Urothelium cell line (cell line): ENCODE measurements at places on chromosomes 3 and 15.

- no peak for DNase-seq
Measured at GRCh38 chr3:46484911-46485778, 12.6 kb upstream of the RTP3 start.

DNA sequence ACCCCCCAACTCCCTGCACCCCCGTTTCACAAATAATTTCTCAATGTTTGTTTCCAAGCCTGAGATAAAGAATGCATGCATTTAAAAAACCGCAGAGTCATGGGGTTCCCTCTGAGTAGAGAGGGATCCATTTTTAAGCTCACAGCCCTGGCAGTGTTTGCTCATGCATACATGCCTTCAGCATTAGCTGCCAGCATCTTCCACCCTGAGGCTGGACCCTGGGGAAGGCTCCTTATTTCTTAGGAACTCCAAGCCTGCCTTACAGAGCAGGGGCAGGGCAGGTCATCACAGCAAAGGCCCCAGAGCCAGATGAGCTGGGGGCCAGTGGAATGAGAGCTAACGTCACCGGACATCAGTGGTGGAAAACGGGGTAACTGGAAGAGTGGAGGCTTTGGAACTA is 31.3 kb downstream of the TLE3 start:
- no peak for DNase-seq

- DNase-seq, result no peak
Measured at GRCh38 chr3:117035745-117036144, 326.2 kb downstream of the TUSC7 start.

DNA sequence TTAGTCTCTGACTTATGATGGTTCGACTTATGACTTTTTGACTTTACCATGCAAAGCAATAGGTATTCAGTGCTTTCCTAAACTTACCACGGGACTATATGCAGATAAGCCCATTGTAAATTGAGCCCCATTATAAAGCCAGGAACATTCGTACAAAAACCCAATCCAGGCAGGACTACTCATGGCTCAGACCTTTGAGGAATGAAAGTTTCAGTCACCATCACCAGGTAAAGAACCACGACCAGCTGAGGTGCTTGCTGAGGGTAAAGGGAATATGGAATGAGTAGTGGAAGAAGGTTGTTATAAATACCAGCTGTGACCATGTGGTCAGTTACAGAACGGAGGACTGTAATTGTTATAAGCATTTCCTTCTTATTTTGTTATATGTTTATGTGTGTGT is 54.9 kb upstream of the BNC1 start:
- DNase-seq, result no peak

DNA sequence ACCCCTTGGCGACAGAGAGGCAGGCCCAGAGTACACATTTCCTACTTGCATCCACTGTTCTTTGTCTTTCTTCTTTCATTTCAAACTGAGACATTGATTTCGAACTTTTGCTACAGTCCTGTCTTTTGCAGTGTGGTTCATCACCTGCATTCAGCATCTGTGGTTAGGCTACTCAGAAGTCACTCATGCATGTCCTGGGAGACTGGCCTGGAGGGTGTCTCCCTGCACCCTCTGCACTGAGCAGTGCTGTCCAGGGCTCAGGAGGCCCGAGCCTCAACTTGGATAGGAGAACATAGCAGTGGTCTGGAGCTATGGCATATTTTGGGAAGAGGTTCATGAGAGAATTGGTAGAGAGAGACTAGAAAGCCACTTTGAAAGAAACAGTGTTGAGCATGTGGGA is 240.2 kb upstream of the TPRG1 start:
- no peak for DNase-seq

GRCh38 chr3:66949898-66950297 is 48.2 kb upstream of the KBTBD8 start:
- DNase-seq, result no peak

DNA sequence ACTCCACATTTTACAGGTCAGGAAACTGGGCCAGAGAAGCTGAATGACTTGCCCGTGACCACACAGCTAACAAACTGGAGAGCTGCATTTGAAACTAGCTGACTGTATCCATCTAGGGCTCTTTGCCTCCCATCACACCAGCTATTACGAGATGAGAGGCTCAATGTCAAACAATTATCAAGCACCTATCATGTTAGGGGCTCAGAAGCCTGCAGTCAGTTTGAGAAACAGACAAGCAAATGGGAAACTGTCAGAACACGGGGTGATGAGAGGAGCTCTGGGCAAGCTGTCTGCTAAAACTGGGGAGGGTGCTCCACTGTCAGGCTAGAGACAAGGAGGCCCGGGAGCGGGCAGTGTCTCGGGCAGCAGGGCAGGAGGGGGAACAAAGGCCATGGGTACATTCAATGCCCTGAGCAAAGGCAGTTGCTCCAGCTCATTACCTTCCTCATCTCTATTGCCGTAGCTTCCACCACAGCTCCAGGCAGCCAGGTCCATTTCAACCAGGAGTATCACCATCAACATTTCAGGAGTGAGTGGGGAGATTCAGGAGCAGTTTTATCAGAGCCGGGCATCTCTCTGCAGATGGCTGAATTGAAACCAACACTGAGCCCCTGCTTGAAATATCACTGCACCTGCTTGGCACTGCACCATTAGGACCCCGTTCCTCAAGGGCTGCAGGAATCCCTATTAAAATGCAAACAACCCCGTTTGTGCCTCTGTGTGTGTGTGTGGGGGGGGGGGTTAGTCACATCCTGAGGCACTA is 122.6 kb downstream of the RAB11A start:
- DNase-seq, result no peak

DNA sequence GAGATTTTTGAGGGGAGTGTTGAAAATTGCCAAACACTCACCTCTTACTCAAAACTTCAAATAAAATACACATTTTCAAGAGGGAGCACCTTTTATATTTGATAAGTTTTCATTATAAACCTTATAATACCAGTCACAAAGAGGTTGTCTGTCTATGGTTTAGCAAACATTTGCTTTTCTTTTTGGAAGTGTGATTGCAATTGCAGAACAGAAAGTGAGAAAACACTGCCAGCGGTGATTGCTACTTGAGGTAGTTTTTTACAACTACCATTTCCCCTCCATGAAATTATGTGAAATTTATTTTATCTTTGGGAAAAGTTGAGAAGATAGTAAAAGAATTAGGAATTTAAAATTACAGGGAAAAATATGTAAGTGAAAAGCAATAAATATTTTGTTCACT is 20.1 kb downstream of the DIPK2A start:
- no peak for DNase-seq

GRCh38 chr3:61808526-61808925 is 247.2 kb downstream of the PTPRG start:
- no peak for DNase-seq

- no peak for DNase-seq
Measured at GRCh38 chr3:188207941-188208515, 54.1 kb downstream of the LPP start.

GRCh38 chr3:187958432-187959003 is 195.4 kb upstream of the LPP start:
- no peak for DNase-seq

- no peak for DNase-seq
Measured at GRCh38 chr3:170064108-170064507, 26.3 kb downstream of the GPR160 start.

GRCh38 chr3:10006048-10006761 is 19.6 kb upstream of the EMC3 start:
- no peak for DNase-seq

GRCh38 chr3:128372281-128372680 is 94.4 kb downstream of the DNAJB8 start:
- DNase-seq, result no peak

- no peak for DNase-seq
Measured at GRCh38 chr3:114566767-114567166, 272.9 kb downstream of the TIGIT start.

DNA sequence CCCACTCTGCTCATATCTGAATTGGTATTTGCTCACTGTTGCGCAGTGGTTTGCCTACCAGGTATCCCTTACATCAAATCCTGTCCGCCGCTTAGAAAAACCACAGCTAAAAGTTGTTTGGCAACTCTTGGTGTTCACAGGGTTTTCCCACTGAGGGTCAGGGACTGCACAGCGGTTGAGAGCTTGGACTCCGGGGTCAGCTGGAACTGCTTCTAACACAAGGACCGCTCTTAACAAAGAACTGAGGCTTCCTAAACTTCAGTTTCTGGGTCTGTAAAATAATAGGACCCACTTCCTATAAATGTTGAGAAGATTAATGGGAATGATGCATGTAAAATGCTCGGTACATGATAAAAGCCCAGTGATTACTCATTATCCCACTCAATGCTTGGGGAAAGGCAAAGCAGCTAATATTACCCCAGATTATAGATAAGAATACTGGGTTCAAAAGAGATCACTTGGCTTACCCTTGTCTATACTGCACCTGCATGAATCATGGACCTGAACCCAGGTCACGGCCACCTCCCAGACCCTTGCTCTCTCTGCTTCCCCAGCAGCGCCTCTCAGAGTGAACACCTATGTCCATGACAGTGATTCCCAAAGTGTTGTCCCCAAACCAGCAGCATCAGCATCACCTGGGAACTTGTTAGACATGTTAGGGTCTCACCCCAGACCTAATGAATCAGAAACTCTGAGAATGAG is 36.1 kb downstream of the LIPC start:
- DNase-seq, result no peak

- no peak for DNase-seq
Measured at GRCh38 chr15:90665288-90666134, 51.6 kb upstream of the BLM start.

DNA sequence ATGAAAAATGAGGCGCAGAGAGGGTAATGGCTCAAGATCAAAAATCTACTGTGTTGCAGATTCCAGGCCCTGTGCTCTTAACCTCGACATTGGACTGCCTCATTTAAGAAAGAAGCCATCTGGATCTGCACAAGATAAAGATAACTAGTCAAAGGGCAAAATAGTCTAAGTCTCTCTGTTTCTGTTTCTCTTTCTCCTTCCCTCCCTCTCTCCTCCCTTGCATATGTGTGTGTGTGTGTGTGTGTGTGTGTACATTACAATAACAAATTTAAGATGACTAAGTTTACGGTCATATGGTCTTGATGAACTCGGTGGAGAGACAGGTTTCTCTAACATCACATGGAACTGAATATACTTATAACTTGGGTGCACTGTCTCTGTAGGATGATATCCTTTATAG is 69.2 kb downstream of the MEIS2 start:
- DNase-seq, result no peak

GRCh38 chr15:60005352-60006202 is 1.5 kb downstream of the FOXB1 start:
- no peak for DNase-seq

DNA sequence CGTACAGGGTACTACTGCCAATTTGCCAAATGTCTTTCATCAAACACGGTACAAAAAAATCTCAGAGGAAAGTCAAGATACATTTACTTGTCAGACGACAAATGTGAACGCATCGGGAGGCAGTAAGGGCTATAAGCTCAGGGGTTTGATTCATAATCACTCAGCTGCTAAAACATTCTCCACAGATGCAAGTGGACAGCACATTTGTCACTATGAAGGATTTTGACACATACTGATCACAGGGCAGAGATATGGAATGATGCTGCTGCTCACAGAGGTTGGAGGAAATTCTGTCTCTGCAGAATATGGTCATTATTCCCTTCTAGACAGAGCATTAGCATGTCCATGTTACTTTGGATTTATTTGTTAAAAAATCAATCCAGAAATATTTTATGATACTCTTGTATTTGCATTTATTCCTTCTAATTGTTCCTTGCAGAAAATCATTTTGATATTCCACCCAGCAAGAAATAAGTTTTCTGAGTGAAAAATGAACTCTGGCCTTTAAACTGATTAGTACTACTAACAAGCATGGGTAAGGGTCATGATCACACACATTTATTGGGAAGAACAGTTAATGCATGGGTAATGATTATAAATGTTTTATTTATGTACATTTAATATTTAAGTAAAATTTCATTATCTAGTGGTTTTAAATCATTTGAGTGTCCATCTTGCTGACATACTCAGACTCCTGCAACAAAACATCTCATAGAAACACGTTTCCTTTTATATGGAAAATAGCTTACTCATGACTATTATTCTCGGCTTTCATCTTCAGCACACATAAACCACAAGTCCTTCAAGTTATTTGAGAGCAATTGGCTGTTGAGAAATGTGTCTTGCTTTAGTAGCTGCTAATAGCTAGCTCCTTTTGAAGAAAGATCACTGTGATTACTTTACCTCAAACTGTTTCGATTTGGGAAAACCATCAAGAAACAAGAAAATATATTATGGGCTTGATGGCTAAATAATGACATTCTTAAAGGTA is 559.3 kb downstream of the MECOM start:
- peak; percentile 25 for DNase-seq

- DNase-seq, result no peak
Measured at GRCh38 chr3:124791639-124792151, 61.4 kb downstream of the UMPS start.

DNA sequence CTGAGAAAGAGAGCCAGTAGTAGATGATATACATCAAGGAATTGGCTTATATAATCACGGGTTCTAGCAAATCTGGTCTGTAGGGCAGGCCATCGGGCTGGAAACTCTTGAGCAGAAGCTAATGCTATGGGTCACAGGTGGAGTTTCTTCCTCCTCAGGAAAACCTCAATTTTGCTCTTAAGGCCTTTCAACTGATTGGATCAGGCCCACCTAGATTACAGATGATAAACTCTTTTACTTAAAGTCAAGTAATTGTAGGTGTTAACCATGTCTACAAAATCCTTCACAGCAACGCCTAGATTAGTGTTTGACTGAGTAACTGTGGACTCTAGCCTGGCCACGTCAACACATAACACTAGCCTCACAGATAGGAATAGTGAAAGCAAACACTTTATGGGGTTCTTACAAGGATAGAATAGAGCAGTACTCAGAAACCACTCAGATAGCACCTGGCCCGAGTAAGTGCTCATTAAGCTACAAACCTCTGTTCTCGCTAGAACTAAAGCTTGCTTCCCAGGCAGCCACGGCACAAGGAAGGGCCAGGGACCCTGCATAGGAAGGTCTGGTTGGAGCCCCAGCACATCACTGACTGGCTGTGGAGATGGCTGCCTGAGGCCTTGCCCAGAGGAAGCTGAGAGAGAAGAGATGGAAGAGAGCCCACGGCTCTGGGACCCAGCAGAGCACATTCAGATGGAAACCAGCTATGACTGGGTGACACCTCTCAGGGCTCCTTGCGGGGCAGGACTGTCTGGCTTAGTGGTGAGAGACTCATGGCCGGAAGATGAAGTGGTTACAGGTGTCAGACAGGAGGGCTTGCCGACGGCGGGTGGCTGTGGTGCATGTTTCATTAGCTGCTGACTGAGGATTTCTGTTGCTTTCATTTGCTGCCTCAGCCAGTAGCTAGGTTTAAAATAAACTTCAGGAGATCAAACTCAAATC is 202.5 kb upstream of the TLE3 start:
- DNase-seq, result no peak

GRCh38 chr3:54121414-54122323 is 683 bp upstream of the CACNA2D3 start:
- peak; percentile 49 for DNase-seq

DNA sequence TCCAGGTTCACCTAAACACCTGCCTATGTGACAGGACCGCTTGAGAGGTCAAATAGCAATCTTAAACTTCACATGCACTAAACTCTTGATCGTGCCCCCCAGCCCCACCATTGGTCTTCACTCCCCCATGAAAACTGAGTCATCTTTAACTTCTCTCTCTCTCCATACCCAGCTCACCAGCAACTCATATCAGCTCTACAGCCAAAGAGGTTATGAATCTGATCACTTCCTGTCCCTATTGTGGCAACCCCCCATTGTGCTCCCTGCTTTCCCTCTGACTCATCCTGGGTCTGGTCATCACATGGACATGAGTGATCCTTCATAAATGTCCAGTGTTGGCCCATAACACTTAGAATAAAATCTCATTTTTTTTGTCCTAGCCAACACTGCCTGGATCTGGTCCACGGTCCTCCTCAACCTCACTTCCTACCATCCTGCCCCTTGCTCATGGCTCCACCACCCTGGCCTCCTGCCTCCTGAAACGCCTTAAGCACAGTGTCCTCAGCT is 103.4 kb upstream of the HACD2 start:
- peak; percentile 81 for DNase-seq

- DNase-seq, result no peak
Measured at GRCh38 chr3:130393594-130393993, 48.1 kb downstream of the COL6A5 start.
